ENCODE measurements at places on chromosomes 11 and 22. TPM values are rescaled to one million over a fixed set of nuclear protein-coding genes. Genes with fewer than 3 reads are reported as not detected.

NEFH gene
- 0.32 TPM for total RNA-seq

KAT5 gene
- total RNA-seq = 39.7 TPM

HTR3A gene
- not detected for total RNA-seq

POTEH gene
- total RNA-seq = not detected

FGF3 gene
- total RNA-seq = not detected

RAG2 gene
- not detected for total RNA-seq

OR5A1 gene
- total RNA-seq = not detected
